ENCODE measurements at places on chromosomes 16 and 17. TPM values are rescaled to one million over a fixed set of nuclear protein-coding genes. Genes with fewer than 3 reads are reported as not detected.

DNA sequence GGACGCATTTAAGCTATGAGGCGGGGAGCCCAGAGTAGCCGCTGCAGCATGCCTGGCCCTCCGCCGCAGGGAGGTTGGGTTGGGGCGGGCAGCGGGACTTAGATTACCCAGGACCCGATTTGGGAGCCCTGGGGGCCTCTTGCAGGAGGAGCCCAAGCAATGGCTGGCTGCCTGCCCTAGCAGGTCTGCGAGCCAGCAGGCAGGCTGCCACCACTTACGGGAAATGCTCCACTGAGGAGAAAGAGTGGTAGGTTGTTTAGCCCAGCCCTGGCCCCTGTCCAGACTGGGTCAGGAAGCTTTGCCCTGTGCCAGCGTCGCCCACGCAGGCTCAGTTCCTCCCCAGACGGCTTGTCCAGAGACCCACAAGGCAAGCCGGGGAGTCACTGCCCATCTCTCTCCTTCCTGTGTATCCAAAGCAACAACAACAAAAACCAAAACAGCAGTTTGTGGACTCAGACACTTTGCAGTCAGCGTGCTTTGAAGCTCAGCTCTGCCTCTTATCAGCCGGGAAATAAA, 10.3 kb upstream of the TVP23A start:
- no peak for DNase-seq

- peak; percentile 51 for DNase-seq
These were observed 13.6 kb downstream of the CDH15 start for GRCh38 chr16:89184933-89185794.

- no peak for DNase-seq
These were observed 26.2 kb upstream of the ADORA2B start for GRCh38 chr17:15918661-15919259.

DNA sequence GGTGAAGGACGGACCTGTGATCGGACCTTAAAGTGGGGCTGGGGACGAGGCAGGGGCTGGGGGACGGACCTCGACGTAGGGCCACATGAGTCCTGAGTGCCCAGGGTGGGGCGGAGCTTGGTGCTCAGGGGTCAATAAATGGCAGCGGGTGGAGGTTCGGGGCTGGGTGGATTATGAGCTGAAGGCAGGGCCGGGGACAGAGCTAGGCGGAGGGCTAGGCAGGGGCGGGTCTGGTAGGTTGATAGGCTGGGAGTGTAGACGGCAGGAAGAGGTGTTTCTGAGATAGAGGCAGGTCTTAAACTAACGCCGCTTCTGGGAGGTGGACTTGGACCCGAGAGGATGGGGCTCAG, 733 bp downstream of the CHRNB1 start:
- DNase-seq: peak; percentile 64

DNA sequence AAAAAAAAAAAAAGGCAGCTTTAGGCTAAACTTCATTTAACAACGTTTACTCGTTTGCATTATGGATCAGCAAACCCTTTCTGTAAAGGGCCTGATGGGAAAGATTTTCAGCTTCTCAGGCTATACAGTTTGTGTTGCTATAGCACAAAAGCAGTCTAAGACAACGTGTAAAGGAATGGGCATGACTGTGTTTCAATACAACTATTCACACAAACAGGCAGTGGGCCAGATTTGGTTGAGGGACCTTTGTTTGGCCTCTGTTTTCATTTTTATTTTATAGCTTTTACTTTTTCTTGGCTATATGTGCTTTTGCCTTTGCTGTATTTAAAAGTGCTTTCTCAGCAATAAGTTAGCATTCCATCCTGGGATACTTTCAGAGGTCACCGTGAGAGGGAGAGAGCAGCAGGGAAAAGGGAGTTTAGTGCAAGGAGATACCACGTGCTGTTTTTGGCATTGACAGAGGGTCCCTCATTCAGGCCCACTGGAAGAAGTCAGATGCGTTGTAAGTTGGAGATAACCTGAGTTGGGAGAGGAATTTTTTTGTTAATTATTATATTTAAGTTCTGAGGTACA, 335.6 kb downstream of the UTP18 start:
- no peak for DNase-seq

DNA sequence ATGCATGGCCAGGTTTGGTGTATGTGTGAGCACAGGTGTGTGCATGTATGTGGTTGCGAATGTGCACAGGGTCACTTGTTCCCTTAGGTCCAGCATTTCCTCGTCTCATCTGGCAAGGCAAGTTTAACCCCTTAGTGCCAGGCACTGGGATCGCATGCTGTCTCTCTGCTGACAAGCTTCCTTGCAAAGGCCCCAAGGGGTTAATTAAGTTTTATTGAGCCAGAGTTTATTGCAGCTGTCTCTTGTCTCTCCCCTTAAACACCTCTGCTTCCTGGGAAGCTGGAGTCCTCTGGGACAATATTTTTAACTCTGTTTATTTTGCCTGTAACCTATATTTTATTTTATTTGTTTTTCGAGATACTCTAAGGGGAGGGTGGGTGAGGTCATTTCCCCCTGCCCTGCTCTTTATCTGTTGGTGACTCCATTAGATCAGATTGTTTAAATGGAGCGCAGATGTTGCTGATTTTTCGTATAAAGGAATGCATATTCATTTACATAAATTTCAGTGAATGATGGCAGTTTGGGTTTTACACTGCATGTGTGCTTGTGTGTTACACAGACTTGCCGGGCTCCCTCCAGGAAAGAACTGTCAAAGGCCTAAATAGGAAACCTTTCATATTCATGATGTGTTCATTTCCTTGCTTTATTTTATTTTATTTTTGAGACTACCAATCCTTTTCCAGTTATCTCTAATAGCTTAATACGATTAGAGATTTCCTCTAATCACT, 99.7 kb downstream of the CBLN1 start:
- no peak for DNase-seq

The ITGA2B gene
- 32.9 TPM for total RNA-seq

The ZDHHC7 gene
- 45.2 TPM for total RNA-seq

The RNF112 gene
- total RNA-seq: 5.1 TPM

The GRIN2C gene
- not detected for total RNA-seq

The ACSM2A gene
- not detected for total RNA-seq
